Forelimb muscle (tissue), 1 donor: ENCODE measurements at places on chromosomes 2 and 18.

DNA sequence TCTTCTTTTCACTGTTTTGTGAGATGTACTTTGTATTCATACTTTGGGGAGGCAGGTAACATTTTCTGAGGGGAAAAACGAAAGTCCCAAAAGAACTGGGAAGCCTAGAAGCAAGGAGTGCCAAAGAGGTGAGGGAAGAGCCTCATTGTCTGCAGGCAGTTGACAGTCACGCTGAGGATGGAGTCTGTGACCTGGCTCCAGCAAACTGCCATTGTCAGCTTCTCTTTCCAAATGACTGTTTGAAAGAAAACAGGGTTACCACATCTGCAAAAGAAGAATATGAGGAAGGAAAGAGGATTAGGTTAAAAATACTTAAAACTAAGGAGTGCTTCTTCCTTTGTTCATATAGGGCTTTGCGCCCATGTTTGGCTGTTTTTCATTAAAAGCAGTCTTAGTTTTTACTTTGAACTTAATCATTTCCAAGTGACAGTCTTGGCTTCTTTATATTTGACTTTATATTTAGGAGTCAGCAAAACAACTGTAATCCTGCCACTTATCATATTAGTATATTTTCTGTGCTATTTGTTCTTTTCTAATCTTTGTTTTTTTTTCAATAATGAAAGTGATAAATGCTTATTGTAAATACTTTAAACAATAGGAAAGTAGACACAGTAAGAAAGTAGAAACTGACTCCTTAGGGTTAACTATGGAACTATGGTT lies 35.0 kb downstream of the CERS6 start:
- DNase-seq: no peak

DNA sequence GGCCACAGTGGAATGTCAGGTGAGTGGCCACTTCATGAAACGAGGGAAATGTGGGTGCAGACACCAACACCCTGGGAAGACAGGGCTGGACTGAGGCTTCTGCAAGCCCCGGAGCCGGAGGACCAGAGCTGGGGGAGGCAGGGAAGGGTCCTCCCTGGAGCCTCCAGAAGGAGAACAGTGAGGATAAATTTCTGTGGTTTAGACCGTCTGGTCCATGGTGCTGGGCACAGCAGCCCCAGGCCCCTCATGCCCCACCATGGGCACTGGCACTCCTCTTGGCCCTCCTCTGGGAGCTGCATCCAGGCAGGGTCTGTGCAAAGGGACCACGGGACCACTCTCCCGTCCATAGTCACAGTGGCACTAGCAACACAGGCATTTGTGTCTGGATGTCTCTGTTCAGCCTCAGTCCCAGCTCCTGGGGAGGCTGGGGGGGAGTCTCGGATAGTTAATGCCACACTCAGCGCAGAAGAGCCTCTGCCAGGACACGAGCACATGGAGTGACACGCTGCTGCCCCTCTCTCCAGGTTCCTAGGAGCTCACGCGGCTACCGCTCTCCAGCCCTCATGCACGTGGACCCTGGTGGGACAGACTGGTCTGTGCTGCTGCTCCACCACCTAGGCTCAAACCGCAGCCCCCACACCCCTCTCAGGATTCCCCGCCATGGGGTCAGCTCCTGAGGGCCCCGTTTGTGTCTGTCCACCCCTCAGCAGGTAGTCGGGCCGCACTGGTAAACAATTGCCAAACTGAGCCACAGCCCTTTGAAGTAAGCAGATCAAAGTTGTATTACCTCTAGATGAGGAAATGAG lies 305.9 kb upstream of the SALL3 start:
- no peak for DNase-seq

- DNase-seq: no peak
Measured at GRCh38 chr18:2515908-2516625, 55.2 kb downstream of the METTL4 start.

DNA sequence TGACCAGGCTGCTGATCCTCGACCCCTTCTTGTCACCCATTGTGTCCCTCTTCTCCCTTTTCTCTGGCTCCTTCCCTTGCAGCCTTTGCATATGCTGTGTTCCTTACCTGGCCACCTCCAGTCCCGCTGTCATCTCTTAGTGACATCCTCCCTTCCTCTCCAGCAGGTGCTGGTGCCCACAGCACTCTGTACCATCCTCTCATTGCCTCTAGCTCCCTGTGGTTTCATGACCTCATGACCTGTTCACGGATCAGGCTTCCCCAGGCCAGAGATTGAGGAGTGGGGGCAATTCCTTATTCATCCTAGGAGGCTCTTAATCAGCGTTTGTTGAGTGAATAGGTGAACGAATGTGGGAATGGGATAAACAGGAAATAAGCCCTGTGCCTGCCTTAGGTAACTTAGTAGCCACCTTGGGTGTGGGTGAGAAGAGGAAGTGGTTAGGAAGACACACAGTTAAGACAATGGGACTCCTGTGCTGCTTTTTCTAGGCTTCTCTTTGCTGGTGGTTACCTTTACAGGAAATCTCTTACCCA lies 35.5 kb downstream of the ITGA6 start:
- no peak for DNase-seq

- DNase-seq: no peak
Measured at GRCh38 chr2:175418224-175418835, 236.8 kb upstream of the ATP5MC3 start.

DNA sequence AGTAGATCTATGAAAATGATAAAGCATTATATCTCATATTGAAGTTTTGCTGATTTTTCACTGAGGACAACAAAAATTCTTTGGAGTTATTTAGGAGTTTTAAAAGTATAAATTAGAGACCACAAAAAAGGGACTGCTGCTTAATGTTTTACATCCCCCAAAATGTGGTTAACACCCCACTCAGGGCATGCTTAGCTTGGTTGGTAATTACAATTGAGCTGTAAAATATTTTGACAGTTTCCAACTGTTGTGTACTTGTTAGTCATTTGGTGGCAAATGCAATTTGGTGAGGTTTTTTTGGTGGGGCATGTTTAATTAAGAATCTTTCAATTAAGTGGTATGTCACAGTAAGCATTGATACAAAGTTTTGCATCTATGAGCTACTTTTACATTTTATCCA lies 137.3 kb upstream of the OTX1 start:
- DNase-seq: no peak

GRCh38 chr2:32862269-32863055 lies 84.3 kb upstream of the LTBP1 start:
- DNase-seq: no peak

GRCh38 chr2:173291412-173291811 lies 63.3 kb upstream of the CDCA7 start:
- DNase-seq: no peak

DNA sequence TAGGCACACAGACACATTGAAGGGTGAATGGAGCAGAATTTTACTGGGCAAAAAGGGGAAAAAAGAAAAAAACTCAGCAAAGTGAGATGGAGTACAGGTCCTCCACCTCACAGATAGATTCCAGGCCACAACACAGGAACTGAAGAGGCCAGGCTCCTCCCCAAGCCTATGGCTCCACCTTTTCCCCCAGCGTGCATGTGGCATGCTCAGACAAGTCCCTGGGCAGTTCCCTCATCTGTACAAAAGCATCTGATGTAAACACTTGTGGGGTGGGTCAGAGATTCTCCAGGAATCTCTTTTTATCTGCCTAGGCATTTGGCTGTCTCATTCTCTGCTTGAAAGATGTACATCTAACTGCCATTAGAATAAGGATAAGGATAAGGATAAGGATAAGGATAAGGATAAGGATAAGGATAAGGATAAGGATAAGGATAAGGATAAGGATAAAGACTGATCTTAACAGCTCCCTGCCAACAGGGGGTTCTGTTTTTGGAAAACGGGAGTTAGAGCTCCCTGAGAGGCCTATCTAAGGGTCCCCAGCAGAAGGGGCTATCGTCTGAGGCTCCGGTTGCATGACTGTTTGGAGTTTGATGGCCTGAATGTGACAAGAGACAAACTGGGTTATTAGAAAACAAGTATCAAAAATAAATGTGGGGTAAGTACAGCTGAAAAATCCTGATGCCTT lies 17.2 kb upstream of the ASXL3 start:
- DNase-seq: no peak

DNA sequence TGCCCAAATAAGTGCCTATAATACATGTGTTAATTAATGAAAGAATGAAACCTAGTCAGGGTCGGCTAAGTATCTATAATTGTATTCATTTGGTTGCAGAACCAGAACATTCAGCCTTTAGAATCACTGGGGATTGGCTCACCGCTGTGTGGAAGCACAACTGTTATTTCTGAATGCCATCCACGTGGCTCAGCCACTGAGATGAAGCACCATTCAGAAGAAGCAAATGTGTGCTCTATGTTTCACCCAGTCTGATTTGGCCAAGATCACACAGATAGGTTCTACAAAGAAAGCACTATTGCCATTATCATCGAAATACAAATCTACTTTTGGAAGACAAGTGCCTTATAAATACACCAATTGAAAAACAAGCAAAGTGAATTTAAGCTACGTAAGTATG lies 30.6 kb upstream of the SPOPL start:
- no peak for DNase-seq

GRCh38 chr2:102418421-102418961 lies 4.5 kb upstream of the IL18RAP start:
- no peak for DNase-seq

DNA sequence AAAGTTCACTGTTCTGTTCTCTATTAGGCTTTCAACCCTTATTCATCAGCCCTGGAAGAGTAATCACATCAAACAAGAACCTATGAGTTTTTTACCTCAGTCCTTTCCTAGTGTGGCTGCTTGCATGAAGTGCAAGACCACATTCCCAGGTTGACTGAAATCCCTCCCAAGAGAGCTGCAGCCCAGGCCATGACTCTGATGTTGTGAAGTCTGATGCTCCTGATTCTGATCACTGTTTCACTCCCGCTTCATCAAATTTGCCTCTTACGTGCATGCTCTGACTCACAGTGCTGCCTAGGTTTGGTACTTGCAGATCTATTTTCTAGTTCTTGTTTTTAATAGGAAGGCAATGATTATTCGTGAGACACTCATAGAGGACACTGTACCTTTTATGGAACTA lies 58.2 kb upstream of the DSEL start:
- no peak for DNase-seq

- no peak for DNase-seq
Measured at GRCh38 chr2:133270550-133270949, 297.7 kb downstream of the NCKAP5 start.

DNA sequence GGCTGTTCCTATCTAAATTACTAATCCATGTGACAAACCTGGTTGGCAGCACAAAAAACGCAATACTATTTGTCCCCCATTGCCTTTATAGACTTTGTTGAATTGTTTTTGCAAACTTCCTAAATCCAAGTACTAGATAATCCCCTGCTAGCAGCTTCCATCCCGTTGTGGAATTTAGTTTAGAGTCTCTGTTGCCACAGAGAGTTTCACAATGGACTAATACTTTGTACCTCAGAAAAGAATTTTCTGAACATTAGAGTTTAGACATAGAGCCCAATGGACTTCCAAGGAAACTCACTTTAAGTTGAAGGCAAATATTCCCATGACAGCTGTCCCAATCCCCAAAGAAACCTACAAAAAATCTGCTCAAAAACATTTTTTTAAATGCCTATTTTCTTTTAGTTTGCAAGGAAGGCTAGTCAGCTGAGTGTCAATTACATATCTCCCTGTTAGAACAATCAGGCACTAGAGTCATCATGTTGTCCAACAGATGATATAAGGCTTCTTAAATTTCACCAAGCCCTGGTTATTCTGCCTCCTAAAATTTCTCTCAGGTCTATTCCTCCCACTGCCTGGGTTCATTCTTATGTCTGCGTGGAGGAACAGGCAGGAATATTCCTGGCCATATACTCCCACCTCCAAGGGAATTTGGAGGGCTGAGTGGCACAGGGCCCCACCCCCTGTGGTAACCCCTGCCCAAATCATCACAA lies 27.2 kb downstream of the RNF152 start:
- DNase-seq: no peak

GRCh38 chr2:229206548-229206947 lies 64.5 kb downstream of the PID1 start:
- DNase-seq: no peak

GRCh38 chr18:13550418-13551304 lies 175.7 kb downstream of the FAM210A start:
- no peak for DNase-seq

DNA sequence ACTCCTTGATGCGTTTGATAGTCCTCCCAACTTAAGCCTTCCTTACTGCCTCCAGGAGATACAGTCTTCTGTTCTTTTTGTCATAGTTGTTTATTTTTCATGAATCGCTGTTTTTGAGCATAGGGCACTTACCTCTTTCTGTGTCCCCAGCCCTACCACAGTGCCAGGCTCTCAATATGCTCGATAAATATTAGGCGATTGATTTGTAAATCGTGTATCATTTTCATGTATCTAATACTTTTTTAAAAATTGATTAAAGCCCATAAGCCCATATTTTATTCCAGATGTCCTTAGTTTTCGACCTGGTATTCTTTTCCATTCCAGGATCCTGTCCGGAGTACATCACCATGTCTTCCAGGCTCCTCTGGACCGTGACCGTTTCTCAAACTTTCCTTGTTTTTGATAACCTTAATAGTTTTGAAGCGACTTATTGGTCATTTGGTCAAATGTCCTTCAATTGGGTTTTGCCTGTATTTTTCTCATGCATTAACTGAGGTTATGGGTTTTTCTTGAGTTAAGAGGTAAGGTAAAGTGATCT lies 444 bp upstream of the MMADHC start:
- no peak for DNase-seq

DNA sequence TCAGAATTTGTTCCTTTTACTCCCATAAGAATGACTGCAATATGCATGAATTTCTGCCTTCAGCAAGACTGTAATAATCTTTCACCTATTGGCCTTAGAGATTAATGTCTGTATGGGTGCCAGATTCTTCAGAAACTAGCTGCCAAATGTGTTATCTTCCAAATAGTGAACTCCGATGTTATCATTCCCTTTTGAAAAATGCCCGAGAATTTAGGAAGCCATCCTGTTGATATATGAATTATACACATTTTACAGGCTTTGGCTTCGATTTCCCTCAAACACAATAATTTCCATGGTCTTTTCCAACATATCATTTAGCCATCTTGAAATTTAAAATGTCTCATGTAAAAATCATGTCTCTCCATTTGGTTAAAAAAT lies 101.5 kb downstream of the ZNF521 start:
- no peak for DNase-seq

- no peak for DNase-seq
Measured at GRCh38 chr18:79849328-79850207, 51.8 kb downstream of the KCNG2 start.

DNA sequence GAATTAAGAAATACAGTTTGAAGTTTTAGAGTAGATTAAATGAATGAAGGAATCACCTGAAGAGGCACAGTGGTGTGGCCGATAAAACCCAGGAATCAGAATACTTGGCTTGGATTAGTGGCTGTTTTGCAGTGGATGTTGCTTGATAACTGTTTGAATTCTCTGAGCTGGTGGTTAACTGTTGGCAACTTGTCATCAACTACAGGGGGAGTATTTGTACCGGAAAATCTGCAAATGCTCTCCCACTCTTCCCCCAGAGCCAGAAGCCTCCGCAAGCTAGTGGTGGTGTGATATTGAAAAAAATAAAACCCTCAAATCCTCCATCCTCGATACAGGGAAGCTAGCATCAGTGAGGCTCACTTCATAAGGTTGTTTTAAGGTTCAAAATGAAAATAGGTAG lies 326.7 kb downstream of the DPP10 start:
- DNase-seq: no peak
